Gastroesophageal sphincter (tissue), 4 donors: ENCODE measurements at places on chromosomes 1 and 21. TPM values are rescaled to one million over a fixed set of nuclear protein-coding genes. Genes with fewer than 3 reads are reported as not detected.

The UMODL1 gene
- total RNA-seq: not detected

The LMX1A gene
- 1.1 TPM for total RNA-seq

DNA sequence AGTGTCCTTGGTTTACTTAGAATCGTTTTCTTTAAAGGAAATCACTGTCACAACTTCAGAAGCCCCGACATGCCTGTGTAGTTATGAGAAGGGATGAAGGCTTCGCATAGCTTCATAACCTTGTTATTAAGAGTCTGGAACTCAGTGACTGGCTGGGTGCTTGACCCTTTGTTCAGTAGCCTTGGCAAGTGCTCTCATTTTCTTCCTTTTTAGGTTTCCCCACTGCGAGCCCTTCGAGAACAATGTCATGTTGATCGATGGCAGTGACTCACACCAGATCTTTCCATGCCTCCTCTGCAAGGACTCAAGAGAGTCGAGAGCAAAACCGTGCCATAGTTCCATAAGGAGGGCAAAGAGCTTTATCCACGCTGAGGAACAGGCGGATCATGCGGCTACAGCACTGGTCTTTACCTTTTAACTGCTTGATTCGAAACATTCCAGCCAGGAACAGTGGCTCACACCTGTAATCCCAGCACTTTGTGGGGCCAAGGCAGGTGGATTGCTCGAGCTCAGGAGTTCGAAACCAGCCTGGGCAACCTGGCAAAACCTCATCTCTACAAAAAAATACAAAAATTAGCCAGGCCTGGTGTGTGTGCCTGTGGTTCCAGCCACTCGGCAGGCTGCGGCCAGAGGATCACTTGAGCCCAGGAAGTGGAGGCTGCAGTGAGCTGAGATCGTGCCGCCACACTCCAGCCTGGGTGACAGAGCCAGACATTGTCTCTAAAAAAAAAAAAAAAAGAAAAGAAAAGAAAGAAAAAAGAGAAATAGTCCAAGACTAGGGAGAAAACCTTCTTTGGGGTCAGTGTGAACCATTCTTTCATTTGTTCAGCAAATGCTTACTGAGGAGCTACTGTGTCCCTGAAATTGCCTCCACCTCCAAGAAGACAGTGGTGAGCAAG, 95.4 kb upstream of the ERRFI1 start:
- ATAC-seq: peak; percentile 89

GRCh38 chr1:203282720-203283542, 22.4 kb upstream of the BTG2 start:
- no peak for ATAC-seq

The SH2D5 gene
- total RNA-seq: 0.54 TPM

GRCh38 chr1:150008699-150009098, 1.8 kb downstream of the OTUD7B start:
- no peak for ATAC-seq

DNA sequence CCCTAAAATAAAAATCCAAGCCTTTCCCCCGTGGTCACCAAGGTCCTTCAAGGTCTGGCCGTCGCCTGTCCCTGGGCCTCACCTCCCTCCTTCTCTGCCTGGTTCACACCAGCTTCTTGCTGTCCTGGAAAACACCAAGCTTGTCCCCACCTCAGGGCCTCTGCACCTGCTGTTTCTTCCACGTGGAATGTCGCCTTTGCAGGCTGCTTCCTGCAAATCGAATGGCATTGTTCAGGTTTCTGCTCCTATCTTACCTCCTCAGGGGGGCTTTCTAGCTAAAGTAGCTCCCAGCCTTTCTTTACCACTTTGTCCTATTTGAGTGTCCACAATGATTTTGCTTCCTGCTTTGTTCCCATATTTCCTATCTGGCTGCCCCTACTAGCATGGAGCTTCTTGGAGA, 3.3 kb upstream of the CASZ1 start:
- no peak for ATAC-seq

DNA sequence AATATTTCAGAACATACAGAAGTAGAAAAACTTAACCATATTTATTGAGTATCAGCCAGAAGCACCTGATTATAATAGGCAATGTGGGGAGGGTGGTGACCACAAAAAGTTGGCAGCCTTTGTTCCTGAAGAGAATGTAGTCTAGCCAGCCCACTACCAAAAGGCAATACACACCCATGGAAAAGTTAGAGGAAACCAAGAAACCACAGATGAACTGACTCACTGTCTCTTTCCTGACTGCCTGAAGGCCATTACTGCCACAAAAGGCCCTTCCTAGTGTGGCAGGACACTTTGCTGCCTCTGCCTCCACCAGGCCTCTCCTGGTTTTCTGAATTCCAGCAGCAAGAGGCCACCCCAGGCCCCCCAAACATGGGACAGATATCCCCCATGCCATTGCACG, 14.6 kb upstream of the PROX1 start:
- ATAC-seq: no peak

The TDRD5 gene
- 0.13 TPM for total RNA-seq

GRCh38 chr1:185961664-185962063, 227.5 kb downstream of the HMCN1 start:
- no peak for ATAC-seq
